IMR-90 (cell line): ENCODE measurements at places on chromosomes 6 and 20. TPM values are rescaled to one million over a fixed set of nuclear protein-coding genes. Genes with fewer than 3 reads are reported as not detected.

The HELZ2 gene
- total RNA-seq = 4.2 and 4.7 TPM in 2 replicates

The LY86 gene
- total RNA-seq = not detected in 2 replicates

DNA sequence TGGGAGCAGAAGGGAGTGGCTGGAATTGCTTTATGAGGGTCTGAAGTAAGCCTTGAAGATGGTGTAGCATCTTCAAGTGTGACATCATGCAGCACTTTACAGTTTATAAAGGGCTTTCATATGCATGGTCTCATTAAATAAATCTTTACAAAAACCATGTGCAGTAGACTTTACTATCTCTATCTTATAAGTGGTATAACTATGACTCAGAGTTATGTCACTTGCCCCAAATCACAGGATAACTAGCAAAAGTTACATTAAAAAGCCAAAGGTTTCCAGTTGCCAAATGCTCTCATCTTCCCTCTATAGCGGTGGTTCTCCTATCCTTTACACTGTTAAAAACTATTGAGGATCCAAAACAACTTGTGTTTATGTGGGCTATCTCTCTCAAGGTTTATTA, 687.7 kb upstream of the MARCKS start:
- no peaks in the 10 kb centered on the region for H3K36me3 ChIP-seq
- H3K4me1 ChIP-seq = peaks cover 4% of the 10 kb centered on the region
- H3K27ac ChIP-seq = no peak overlapping the region
- peak; percentile 81 for DNase-seq
- H3K27me3 ChIP-seq = no peaks in the 10 kb centered on the region
- no peak overlapping the region for H3K4me3 ChIP-seq

DNA sequence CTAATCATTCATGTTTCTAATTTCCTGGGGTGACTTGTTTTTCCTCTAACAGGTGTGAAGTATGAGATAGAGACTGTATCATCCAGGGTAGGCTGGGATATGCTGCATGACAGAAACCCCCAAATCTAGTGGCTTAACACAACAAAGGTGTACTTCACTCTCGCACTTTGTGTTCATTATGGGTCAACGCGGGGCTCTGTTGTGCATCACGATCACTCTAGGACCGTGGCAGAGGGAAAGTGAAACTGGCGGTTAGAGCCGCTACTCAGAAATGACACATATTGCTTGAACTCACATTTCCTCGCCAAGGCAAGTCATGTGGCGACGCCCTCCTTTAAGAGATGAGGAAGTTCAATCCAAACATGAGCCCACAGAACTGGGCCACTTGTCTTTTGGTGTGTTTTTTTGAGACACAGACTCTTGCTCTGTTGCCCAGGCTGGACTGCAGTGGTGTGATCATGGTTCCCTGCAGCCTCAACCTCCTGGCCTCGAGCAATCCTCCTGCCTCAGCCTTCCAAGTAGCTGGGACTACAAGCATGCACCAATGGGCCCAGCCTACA, 41.3 kb downstream of the PCNA start:
- H3K27ac ChIP-seq = peak overlapping the region; percentile 44
- peak; percentile 66 for DNase-seq
- no peaks in the 10 kb centered on the region for H3K27me3 ChIP-seq
- H3K36me3 ChIP-seq = no peaks in the 10 kb centered on the region
- peak overlapping the region; percentile 38 for H3K4me3 ChIP-seq
- peaks cover 4% of the 10 kb centered on the region for H3K4me1 ChIP-seq

The SPTLC3 gene
- 1.4 and 1.6 TPM in 2 replicates for total RNA-seq

The SNAP91 gene
- total RNA-seq = not detected in 2 replicates

GRCh38 chr6:156767603-156768467, 9.3 kb upstream of the ARID1B start:
- H3K4me3 ChIP-seq = no peak overlapping the region
- H3K27me3 ChIP-seq = no peaks in the 10 kb centered on the region; the same call in 1 of the 2 replicates
- H3K27ac ChIP-seq = no peak overlapping the region
- H3K36me3 ChIP-seq = no peaks in the 10 kb centered on the region
- H3K4me1 ChIP-seq = peaks cover 7% of the 10 kb centered on the region; the same call in 1 of the 2 replicates

GRCh38 chr6:154937306-154938220, 57.6 kb upstream of the TIAM2 start:
- peak overlapping the region; percentile 86; the same call in 1 of the 2 replicates for H3K27ac ChIP-seq
- H3K4me1 ChIP-seq = peaks cover 18% of the 10 kb centered on the region
- DNase-seq = peak; percentile 77

The PTGIS gene
- 1.1 and 1.6 TPM in 2 replicates for total RNA-seq

The CCN6 gene
- total RNA-seq = not detected in 2 replicates

The ZBP1 gene
- total RNA-seq = not detected in 2 replicates

DNA sequence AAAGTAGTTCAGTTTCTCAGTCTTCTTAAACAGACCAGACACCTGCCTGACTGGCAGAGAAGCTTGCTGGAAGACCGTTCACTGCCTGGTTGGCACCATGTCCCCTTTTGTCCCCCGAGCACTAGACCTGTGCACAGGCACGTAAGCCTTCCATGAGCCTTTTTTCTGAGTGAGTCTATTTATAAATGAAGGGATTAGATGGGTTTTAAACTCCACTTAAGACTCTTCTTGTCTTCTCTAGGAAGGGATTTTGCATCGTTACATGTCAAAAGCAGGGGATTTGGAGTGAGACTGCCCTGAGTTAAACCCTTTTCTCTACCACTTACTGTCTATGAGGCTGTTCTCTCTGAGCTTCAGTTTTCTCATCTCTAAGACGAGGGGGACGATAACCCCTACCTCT, 37.6 kb downstream of the STK35 start:
- no peak for DNase-seq

GRCh38 chr20:23136893-23137745, 51.0 kb upstream of the CD93 start:
- no peaks in the 10 kb centered on the region for H3K27me3 ChIP-seq
- H3K4me1 ChIP-seq = no peaks in the 10 kb centered on the region
- DNase-seq = no peak

- H3K36me3 ChIP-seq = peaks cover 13% of the 10 kb centered on the region
- no peaks in the 10 kb centered on the region for H3K4me1 ChIP-seq
- peak overlapping the region; percentile 61 for H3K27ac ChIP-seq
- H3K4me3 ChIP-seq = peak overlapping the region; percentile 82
Measured at GRCh38 chr6:28224131-28225055, 682 bp upstream of the ZSCAN9 start.

The TMEM217 gene
- 1.4 TPM in 2 replicates for total RNA-seq

DNA sequence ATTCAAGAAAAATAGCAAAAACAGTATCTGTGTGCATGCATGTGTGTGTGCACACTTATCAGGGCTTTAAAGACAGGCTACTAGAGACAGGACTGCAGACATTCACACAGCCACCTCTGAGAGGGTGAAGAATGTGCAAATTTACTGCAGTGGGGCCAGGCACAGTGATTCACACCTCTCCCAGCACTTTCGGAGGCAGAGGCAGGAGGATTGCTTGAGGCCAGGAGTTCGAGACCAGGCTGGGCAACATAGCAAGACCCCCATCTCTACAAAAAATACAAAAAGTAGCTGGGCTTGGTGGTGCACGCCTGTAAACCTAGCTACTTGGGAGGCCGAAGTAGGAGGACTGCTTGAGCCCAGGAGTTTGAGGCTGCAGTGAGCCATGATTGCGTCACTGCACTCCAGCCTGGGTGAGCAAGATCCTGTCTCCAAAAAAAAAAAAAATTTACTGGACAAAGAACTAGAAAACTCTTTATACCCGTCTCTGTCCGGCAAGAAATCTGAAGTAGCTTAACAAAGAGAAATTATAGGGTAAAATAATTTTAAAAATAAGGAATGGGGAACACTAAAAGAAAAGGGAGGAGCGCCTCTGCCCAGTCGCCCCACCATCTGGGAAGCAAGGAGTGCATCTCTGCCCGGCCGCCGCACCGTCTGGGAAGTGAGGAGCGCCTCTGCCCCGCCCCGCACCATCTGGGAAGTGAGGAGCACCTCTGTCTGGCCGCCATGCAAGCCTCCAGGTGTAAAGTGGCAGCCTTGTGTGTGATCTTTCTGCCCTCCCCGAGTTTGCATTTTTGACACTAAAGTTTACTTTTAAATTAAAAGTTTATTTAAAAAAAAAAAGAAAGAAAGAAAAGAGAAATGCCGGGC, 105.1 kb downstream of the ZMYND8 start:
- peaks cover 14% of the 10 kb centered on the region for H3K4me1 ChIP-seq
- no peak overlapping the region for H3K4me3 ChIP-seq
- DNase-seq = no peak
- H3K36me3 ChIP-seq = peaks cover 22% of the 10 kb centered on the region

The PGC gene
- not detected in 2 replicates for total RNA-seq

- no peaks in the 10 kb centered on the region for H3K36me3 ChIP-seq
- no peak for DNase-seq
- H3K27ac ChIP-seq = no peak overlapping the region
- no peak overlapping the region for H3K4me3 ChIP-seq
Measured at GRCh38 chr6:45966797-45967196, 48.9 kb downstream of the CLIC5 start.

The ZFP57 gene
- total RNA-seq = not detected in 2 replicates

GRCh38 chr6:139027620-139028182, 844 bp upstream of the ABRACL start:
- H3K36me3 ChIP-seq = no peaks in the 10 kb centered on the region
- no peaks in the 10 kb centered on the region for H3K27me3 ChIP-seq
- H3K4me3 ChIP-seq = peak overlapping the region; percentile 98; the same call in 1 of the 2 replicates

GRCh38 chr6:16883414-16883813, 122.2 kb upstream of the ATXN1 start:
- no peak overlapping the region for H3K27ac ChIP-seq
- H3K4me3 ChIP-seq = no peak overlapping the region
- no peaks in the 10 kb centered on the region for H3K27me3 ChIP-seq
- DNase-seq = peak; percentile 13
- no peaks in the 10 kb centered on the region for H3K36me3 ChIP-seq
- peaks cover 3% of the 10 kb centered on the region; the same call in 1 of the 2 replicates for H3K4me1 ChIP-seq

The EFCAB8 gene
- total RNA-seq = not detected in 2 replicates

DNA sequence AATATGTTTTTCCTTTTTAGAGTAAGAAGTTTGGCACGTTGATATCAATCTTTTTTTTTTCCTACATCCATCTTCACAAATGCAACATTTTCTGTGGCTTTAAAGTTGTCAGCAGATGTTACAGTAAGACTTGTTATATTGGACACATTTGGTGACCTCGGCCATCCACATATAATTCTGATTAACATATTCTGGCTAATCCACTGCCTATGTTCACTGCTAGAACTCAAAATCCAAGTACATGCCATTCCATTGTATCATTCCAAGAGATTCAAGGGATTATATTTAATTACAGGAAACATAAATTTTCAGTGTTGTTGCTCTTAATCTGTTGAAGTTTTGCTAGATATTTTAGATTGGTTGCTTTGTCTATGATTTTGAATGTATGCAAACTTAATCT, 367.6 kb downstream of the TENT5A start:
- no peak overlapping the region for H3K27ac ChIP-seq
- H3K4me3 ChIP-seq = no peak overlapping the region
- no peaks in the 10 kb centered on the region for H3K4me1 ChIP-seq
- H3K27me3 ChIP-seq = no peaks in the 10 kb centered on the region
- no peak for DNase-seq
- no peaks in the 10 kb centered on the region for H3K36me3 ChIP-seq

DNA sequence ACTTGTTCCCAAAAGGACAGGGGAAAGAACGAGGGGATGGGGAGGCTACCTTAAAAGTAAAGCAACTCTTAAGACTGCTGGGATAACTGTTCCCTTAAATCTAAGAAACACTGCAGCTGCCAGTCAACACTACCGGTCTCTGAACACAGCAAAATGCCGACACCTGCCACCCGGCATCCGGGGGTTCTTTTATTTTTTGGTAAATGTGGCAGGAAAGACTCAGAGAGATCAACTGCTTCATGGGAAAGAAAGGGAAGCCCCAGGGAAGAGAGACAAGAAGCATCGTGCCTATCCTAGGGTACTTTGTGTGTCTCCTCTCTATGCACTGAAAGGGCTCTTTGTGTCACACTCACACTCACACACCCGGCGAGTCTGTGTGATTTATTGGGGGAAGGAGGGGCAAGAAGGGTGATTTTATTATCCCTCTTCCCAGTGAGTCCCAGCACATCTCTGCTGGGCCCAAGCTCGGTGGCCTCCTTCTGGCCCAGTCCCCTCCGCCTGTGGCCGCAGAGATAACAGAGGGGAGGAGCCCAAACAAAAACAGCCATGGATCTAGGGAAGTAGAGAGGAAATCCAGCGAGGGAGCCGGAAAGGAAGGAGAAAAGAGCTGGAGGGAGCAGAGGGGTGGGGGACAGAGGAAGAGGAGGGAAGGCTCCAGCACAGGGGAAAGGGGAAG, 1.4 kb downstream of the FYN start:
- peaks cover 1% of the 10 kb centered on the region; the same call in 1 of the 2 replicates for H3K4me1 ChIP-seq
- no peaks in the 10 kb centered on the region for H3K36me3 ChIP-seq
- H3K4me3 ChIP-seq = peak overlapping the region; percentile 59
- peak overlapping the region; percentile 64 for H3K27ac ChIP-seq

The PRL gene
- total RNA-seq = not detected in 2 replicates

DNA sequence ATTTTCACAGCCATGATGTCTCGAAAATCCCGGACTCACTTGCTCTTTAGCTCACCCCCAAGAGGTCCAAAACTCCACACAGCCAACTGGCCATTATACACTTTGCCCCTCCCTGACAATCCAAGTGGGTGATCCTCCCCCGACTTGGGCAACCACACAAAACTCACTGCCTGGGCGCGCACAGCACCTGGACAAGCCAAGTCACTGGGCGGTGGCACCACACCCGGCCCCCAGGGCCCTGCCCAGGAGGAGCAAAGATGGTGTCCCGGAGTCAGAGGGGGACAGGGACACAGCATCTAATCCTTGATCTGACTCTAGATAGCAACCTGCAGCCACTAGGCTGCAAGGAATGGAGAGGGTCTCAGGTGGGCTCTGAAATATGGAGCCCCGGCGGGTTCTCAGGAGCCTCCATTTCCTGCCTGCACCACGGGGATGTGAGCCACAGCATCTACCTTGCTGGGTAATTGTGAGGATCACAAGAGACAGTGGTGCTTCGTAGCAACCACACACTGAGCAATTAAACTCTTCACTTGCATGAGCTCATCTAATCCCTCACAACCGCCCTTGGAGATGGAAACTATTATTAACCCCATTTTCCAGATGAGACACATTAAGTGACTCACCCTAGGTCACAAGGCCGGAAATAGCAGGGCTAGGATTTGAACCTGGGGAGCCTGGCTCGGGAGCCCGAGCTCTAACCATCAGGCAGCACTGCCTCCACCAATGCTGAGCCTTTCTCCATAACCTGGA, 66.6 kb downstream of the BMP7 start:
- no peak for DNase-seq
- no peaks in the 10 kb centered on the region for H3K27me3 ChIP-seq
- no peaks in the 10 kb centered on the region for H3K36me3 ChIP-seq
- H3K27ac ChIP-seq = no peak overlapping the region

The BPI gene
- not detected in 2 replicates for total RNA-seq

The GCNT2 gene
- 0.83 and 0.90 TPM in 2 replicates for total RNA-seq
